ENCODE measurements at places on chromosomes 1 and 21.

- no peak for DNase-seq
Measured at GRCh38 chr1:117025568-117025967, 24.0 kb downstream of the CD101 start.

- no peak for DNase-seq
Measured at GRCh38 chr1:199073166-199073565, 434.3 kb downstream of the PTPRC start.

GRCh38 chr1:61439234-61439633 is 285.7 kb downstream of the TM2D1 start:
- no peak for DNase-seq

- no peak for DNase-seq
Measured at GRCh38 chr21:16185766-16186165, 456.0 kb downstream of the USP25 start.

DNA sequence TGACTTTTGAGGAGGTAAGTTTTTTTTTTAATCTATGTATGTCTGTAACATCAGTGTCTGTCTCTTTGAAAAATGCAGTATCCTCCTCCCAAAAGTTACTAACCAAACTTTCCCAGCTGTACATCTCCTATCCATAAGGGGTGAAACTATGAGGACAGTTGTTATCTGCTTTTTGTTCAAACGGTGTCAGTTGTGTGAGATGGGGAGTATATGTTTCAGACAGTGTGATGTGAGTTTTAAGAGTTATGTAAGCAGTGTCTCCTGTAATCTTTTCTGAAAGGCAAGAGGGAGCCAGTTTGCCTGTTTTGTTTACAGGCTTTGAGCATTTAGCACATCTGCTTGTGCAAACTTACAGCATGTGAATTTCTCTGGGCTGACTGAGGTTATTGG is 34.8 kb upstream of the CACYBP start:
- no peak for DNase-seq

GRCh38 chr1:42759114-42759513 is 7.7 kb downstream of the P3H1 start:
- DNase-seq: no peak
